ENCODE measurements at places on chromosomes 2 and 18.

DNA sequence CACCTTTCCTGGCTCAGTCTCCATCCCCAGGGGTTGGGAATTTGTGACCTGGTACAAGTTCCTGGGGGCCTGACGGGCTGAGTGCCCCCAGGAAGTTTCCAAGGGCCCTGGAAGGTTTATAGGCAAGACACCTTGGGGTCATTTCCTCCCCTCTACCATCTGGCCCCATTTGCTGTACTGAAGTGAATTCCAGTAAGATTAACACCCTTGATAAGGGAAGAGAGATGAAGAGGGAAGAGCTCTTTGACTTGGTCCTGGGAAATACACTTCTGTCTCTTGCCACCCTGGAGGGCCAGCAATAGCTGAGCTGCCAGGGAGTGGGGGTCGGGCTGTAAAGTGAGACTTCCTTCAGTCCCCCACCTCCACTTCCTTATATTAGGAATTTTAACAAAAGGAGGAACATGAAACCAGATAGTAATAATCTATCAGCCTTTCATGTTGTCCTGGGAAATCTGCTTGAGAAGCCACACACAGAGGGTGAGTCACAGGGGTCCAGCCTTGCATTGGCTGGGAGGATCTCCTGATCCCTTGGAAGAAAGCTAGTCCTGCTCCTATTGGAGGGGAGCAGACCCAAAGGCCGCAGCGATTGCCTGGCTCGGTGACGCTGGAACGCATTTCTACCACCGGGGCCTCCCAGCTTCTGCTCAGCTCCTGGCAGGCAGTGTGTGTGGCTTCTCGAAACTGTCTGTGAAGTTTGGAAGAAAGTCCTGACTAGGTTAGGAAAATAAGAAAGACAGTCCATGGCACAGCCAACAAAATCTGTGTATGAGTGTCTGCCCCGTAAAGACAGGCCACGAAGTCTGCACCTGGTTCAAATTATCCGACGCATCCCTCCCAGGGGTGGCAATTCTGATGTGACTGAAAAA lies 87.3 kb downstream of the ACAA2 start:
- DNase-seq: peak; percentile 97

DNA sequence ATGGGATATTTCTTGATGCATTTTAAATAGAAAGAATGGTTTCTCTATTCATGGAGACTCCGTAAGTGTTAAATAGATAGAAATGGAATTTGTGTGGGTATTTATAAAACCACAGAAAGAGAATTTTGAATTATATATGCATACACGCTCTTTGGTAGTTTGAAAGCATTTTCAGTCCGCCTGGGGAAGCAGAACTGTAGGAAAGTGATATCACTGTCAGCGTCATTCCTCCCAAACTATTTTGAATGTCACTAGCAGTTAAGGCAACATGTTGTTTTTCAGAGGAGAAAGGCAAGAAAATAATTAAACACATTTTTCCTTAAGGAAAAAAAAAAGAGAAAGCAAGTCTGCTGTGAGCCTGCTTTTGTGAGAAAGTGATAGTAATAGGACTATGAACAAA lies 8.7 kb upstream of the ERMN start:
- no peak for DNase-seq

GRCh38 chr18:55781481-55781957 lies 193.5 kb upstream of the TCF4 start:
- peak; percentile 74 for DNase-seq

- DNase-seq: no peak
Observed at GRCh38 chr2:77418537-77418936, 103.6 kb downstream of the LRRTM4 start.

- DNase-seq: no peak
Observed at GRCh38 chr2:24337890-24338289, 22.4 kb downstream of the ITSN2 start.

GRCh38 chr2:19854596-19855541 lies 46.9 kb downstream of the TTC32 start:
- DNase-seq: no peak
